Vagina (tissue), 2 donors: ENCODE measurements at places on chromosomes 1 and 21. TPM values are rescaled to one million over a fixed set of nuclear protein-coding genes. Genes with fewer than 3 reads are reported as not detected.
A peak's percentile ranks its signal among the peaks of the same experiment; 100 is the strongest.

Gene FLG2
- not detected for total RNA-seq

Gene LMX1A
- total RNA-seq = not detected

Gene SLAMF7
- 2.2 TPM for total RNA-seq

Gene TGFB2
- total RNA-seq = 16.9 TPM

- no peaks in the 10 kb centered on the region for H3K36me3 ChIP-seq
- no peak for DNase-seq
- peaks cover 3% of the 10 kb centered on the region for H3K4me1 ChIP-seq
Measured at GRCh38 chr1:54640863-54641836, at the start of gene MROH7. Gene MROH7, plus strand, starts transcription at chr1:54641786. Its CDS starts 11,141 bp downstream, at chr1:54652927.

DNA sequence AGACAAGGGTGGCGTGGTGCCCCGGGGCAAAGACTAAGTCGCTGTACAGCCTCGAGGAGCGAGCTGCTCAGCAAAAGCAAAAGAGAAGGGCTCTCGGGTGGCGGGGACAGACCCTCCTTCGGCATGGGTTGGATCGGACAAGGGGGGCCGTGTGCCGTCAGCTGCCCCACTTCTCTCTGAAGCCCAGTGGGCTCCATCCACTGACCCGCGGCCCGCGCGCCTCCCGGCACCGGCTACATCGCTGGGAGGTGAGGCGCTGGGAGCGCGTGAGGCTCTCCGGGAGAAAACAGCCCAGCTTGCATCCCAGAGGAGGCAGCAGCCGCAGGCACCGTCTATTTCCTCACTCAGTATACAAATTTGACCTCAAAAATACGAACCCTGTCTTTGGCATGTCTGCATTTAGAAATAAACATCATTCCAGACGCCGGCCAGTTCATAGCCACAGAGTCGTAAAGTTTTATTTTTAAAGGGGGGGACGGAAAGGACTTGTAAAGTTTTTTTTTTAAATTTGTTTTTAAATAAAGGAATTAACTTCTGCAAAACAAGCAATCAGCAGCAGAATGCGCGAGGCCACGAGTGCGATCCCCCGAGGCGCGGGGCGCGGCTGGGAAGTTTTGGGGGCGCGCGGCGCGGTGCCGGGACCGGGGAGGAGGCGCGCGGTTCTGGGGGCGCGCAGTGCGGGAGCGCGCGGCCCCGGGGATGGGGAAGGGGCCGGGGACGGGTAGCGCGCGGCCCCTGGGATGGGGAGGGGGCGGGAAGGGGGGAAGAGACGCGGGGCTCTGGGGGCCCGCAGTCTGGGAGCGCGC is 689 bp upstream of the GPR137B start:
- DNase-seq = no peak
- H3K27ac ChIP-seq = peak overlapping the region; percentile 83
- peaks cover 4% of the 10 kb centered on the region for H3K36me3 ChIP-seq
- peak overlapping the region; percentile 64 for H3K4me3 ChIP-seq
- peaks cover 52% of the 10 kb centered on the region for H3K4me1 ChIP-seq
- no peaks in the 10 kb centered on the region for H3K27me3 ChIP-seq

DNA sequence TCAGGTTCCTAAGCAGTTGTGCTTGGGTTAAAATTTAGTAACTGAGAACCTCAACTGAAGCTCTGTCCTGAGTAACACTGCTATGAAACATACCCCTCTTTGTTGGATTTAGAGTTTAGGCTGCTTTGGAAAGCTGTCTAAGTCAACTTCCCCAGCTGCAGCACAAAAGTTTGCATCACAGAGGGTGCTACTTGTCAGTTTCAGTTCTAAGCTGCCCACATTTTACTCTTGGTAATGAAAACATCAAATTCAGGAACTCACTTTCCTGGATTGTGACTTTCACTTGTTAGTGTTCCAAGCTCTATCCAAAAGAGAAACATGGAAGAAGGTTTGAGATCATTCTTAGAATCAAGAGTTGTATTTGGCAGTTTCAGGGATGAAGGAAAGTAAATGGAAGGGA is 191.7 kb upstream of the NFIA start:
- H3K36me3 ChIP-seq = no peaks in the 10 kb centered on the region
- no peak overlapping the region for H3K27ac ChIP-seq
- H3K27me3 ChIP-seq = no peaks in the 10 kb centered on the region

DNA sequence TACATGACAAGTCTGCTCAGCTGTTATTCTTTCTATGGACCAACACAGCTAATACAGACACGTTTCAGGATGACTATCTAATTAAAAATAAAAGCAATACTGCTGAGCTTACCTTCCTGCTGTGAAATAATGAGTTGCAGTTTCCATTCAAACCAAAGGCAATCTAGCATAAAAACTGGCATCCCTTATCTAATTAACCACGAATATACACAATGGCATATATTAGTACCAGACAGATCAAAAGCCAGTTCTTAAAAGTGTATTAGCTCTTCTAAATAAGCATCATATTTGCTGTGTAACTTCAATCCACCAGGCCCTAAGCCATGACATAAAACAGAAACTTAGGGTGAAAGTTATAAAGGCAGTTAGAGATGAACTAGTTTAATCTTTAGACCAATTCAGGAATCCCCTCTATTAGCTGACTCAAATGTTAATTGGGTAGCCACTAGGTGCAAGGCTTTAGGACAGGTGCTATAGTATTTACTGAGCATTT is 20.6 kb downstream of the TESK2 start:
- H3K4me3 ChIP-seq = no peak overlapping the region
- H3K27ac ChIP-seq = no peak overlapping the region
- no peak for DNase-seq
- no peaks in the 10 kb centered on the region for H3K27me3 ChIP-seq
- no peaks in the 10 kb centered on the region for H3K4me1 ChIP-seq

DNA sequence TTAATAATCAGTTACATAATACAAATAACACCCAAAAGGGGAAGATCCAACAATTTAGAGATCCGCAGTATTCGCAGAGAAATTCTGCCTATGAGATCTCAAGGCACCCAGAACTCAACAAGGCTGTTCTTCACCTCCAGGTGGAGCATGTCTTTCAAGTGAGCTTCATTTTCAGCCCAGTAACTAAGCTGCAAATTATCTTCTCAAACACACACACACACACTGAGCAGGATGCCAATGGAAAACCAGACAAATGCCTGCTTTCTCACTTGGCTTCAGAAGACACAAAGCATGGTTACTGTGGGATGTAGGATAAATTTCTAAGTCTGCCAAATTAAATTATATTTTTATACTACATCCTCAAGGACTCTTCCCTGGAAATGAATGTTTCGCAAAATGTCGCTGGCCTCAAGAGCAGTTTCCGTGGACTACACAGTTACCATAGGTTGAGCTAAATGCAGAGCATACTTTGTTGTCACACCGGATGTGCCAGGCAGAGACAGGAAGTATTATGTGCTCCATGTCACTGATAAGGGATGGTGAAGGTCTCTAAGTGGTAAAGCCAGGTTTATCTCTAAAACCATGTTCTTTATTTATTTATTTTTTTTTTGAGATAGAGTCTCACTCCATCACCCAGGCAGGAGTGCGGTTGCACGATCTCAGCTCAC is 30.3 kb downstream of the UBR4 start:
- H3K4me1 ChIP-seq = no peaks in the 10 kb centered on the region
- no peaks in the 10 kb centered on the region for H3K36me3 ChIP-seq
- H3K4me3 ChIP-seq = no peak overlapping the region

DNA sequence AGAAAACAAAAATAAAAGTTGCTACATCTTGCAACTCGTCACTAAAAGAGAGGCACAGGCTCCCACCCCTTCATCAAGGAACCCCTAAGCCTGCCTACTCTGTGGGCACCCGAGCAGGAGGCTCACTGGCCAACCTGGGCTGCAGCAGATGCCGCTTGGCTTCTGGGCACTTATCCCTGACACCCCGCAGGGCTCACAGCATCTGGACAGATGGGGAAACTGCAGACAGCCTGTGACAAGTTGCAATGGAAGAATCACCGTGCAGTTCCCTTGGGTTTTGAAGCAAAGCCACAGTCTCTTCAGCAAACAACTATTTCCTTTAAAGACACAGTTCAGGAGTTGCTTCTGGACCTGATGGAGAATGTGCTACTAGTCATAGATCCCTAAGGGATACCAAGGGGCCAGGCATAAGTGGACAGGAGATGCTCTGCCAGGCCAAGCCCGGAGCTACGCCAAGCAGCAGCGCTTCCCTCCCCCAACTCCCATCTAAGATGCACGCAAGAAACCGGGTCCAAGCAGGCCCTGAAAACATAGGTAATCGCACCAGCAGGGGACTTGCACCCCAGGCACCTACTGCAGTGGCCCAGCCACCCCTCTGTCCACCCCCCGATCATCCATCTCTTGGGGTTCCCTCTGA is 170.6 kb downstream of the NPHP4 start:
- H3K27me3 ChIP-seq = no peaks in the 10 kb centered on the region
- H3K36me3 ChIP-seq = no peaks in the 10 kb centered on the region
- no peaks in the 10 kb centered on the region for H3K4me1 ChIP-seq
- no peak for DNase-seq

DNA sequence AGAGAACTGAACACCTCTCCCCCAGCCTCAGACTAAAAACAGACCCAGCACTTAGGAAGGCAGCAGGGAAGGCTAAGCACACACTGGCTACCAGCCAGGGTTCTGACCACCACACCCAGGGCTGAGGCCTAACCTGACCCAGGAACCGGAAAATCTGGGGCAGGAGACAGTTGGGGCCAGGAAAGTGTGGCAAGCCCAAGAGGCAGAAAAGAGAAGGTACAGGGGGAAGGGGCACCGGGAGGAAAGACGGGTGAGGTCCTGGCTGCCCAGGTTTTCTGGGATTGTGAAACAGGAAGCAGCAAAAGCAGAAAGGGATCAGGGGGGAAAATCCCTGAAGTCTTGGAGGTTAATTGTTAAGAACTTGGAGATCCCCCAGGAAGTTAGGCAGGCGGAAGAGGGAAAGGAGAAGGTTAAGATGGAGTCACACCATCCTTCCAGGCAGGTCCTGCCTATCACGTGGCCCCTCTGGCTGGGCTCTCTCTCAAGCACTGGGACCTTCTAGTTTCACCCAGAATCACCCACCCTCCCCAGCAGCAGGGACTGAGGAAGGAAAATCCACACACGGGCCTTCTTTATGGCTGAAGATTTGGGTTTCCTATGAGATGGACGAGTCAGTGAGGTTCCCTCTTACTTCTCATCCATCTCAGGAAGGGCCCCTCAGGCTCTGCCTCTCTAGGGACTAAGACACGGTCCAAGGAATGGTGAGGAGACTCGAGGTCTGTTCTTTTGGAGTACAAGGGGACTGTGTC is 2.6 kb downstream of the HDGF start:
- peak; percentile 94 for DNase-seq
- peak overlapping the region; percentile 97 for H3K4me3 ChIP-seq
- peaks cover 72% of the 10 kb centered on the region for H3K4me1 ChIP-seq
- H3K27me3 ChIP-seq = no peaks in the 10 kb centered on the region
- peaks cover 12% of the 10 kb centered on the region for H3K36me3 ChIP-seq

- no peak overlapping the region for H3K27ac ChIP-seq
- H3K4me3 ChIP-seq = no peak overlapping the region
- DNase-seq = no peak
Measured at GRCh38 chr1:86713477-86713876, 9.1 kb downstream of the SH3GLB1 start.

GRCh38 chr1:156390469-156391365 is 21.7 kb downstream of the RHBG start:
- no peak overlapping the region for H3K27ac ChIP-seq
- no peaks in the 10 kb centered on the region for H3K27me3 ChIP-seq
- no peak overlapping the region for H3K4me3 ChIP-seq
- no peaks in the 10 kb centered on the region for H3K4me1 ChIP-seq
